ENCODE measurements at places on chromosomes 13 and 19.

DNA sequence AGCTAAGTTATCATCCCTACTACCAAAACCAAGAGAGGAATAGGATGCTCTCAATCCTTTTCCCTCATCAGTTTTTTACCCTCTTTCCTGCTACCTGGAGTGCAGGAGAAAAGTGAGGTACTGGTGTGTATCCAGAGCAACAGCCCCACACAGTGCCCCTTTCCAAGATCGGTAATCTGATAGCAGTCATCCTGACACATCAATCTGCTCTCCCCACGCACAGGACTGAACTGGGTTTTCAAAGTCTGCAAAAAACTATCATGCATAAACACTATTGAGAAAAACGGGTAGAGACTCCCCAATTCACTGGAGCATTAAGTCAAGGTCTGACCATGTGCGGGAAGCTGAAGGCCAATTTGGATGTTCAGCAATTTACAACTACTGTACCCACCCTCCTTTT lies 284.8 kb downstream of the RBM26 start:
- no peak for DNase-seq

DNA sequence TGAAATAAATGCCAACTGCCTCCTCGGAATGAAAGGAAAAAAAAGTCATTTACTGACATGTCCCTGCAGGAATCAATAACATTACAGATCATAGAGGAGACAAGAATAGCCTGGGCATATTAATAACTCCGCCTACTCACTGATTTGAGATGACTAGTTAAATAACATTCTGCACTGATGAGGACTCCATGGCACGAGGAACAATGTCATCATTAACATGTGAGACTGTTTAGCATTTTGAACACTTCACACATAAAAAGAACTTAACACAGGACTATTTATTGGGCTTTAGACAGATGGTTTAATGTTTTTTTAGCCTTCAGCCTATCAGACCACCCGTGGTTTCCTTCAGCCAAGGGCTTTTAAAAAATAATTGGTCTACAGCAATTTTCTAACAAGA lies 170.1 kb downstream of the OLFM4 start:
- no peak for DNase-seq

DNA sequence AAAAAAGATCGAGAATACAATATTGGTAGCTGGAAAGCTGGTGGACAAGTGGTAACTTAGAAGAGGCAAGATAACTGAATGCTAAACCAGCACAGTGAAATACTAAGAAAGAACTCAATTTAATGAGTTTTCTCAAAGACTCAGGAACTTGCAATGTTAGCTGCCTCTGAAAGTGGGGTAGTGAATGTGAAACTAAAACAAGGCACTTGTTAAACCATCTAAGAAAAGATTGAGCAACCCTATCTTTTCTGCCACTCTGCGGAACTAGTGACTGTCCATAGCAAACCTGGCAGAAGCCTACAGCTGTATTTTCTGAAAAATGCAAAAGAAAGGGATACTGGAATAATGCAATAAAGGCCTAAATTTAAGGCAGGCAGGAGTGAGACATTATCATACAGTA lies 1574.4 kb upstream of the PRR20A start:
- DNase-seq, result no peak

DNA sequence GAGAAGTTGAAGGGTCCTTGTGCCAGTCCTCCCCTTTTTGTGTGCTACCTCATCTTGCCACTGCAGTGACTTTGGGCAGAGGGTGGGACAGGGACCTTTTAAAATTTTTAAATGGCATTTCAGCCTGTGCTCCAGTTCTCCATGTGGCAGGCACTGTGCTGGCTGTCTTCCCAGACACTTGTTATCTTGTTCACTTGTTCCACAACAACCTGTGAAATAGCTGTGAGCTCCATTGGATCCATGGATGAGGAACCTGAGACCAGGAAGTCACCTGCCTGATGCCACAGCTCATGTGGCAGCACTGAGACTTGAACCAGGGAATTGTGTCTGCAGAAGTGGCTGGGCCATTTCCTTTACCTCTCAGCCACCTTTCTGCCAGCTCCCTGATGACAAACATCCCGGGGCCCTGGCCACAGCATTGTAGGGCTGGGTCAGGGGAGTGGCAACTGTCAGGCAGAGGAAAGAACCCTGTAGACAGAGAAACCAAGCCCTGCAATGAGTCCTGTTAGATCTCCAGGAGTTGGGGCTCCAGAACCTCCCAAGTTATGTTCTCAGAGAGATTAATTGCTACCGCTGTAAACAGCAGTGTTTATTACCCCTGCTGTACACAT lies 6.4 kb downstream of the EGLN2 start:
- DNase-seq, result no peak

DNA sequence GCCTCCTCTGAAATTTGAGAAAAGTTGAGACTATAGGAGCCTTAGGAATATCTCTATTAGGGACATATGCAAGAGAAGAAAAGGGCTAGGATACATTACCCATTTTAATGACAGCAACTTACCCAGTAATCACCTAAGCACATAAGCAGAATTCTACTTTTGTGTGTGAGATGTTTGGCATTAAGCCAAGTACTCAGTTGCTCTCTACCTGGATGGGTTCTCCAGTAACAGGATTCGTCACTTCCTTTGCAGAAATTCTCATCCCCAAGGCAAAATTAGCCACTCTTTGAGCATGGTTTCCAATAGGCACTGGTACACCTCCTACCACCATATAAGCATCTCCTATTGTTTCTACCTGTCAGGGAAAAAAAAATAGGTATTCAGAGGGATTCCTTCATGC lies 95.1 kb downstream of the C13orf42 start:
- no peak for DNase-seq

DNA sequence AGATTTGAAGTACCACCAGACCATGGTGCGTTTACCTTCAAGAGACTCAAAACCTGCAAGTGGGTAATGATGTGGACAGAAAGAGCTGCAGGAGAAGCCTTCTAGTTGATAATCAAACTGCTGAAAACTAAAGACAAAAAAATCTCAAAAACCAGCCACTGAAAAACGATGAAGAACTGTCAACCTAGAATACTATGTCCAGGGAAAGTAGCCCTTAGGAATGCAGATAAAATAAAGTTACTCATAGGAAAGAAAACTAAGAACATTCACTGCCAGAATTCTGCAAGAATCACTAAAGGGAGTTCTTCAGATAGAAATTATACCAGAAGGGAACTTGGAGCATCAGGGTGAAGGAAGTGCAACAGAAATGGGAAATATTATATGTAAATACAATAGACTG lies 5.3 kb downstream of the ZNF470 start:
- DNase-seq, result no peak
